ENCODE measurements at places on chromosomes 6 and 20.
A peak's percentile ranks its signal among the peaks of the same experiment; 100 is the strongest.

- no peak for DNase-seq
These were observed 79.5 kb upstream of the VSTM2L start for GRCh38 chr20:37823296-37823980.

DNA sequence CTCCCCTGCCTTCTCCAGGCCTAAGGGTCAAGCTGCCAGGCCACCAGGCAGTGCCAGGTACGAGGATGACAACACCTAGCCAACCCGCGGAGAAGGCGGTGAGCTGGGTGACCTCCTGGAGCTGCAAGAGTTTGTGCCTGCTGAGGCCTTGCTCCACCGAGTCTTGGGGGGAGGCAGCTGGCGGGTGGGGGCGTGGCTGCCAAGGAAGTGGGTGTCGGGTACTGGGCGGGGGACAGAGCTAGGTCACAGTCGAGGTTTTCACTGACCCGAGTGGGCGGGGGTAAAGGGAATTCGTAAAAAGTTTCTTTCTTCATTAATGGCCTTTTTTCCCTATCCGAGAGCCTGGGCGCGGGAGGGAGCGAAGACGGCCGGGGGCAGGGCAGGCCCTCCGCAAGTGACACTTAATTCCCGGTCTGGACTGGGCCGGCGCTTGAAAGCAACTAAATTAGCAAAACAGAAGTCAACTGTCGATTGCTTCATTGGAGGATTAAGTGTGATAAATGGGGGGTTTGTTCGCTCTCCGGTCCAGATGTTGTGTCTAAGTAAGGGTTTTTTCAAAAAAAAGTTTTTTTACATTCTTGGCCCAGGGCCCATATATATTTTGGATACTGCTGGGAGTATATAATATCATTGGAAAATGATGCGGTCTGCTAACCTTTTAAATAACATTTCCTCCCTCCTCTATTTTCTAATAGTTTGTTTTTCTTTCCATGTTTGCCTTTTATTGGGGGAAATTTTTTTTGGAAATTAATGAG is 43.1 kb upstream of the FOXP4 start:
- DNase-seq: no peak

DNA sequence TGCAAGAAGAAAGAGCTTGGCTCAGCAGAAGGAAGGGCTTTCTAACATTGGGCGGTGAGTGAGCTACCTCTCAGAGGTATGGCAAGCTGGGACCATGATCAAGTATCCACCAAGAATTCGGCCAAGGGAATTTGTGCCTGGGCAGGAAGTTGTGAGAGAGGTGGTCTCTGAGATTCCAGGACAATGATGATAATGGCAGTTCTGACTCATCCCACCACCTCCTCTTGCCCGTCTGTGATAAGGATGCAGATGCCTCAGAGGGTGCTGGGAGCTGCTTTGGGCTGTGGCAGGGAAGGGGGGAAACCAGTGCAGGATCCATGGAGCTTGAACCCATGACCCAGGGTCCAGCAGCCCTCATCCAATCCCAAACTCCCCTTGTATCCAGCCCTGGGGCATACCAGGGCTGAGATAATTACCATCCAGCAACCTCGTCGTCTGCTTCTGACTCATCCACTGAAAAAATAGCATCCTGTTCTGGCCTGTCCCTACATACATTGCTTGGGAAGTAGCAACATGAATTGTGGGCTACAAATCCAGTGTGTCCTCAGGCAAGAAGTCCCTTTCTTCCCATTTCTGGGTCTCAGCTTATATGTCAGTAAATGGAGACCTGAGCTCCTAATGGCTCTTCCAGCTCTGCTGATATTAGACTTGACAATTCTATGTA is 5.9 kb downstream of the TGM6 start:
- peak; percentile 89 for DNase-seq

GRCh38 chr20:52410731-52411234 is 219.2 kb upstream of the ZFP64 start:
- no peak for DNase-seq

DNA sequence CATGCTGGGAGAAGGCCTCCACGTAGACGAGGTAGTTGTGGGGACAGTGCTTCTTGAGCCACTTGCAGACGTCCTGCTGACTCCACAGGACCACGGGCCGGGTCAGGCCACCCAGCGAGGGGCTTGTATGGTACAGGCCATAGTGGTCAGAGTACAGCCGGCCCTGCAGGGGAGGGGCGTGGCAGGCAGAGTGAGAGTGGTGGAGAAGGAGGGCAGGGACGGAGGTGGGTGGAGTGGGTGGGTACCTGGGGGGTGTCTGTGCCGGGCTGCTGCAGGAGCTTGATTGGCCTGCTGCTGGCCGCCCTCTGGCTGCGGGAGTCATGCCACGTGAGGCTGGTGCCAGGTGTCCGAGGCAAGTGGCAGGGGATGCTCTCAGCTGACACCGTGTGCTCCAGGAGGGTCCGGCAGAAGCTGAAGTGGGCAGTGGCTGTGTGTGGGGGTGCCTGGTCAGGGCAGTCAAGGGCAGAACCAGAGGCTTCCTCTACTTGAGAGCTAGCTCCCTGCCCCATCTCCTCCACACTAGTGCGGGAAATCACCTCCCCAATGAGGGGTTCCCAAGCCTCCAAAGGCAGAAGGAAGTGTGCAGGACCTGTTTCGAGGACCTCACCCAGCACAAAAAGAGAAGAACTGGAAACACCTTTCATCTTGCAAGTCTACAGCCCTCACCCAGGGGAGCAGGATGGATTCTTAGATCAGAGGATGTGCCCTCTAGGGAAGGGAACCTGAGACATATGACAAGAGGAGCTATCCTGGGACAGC is 2.3 kb downstream of the SAMD10 start:
- no peak for DNase-seq

- DNase-seq: no peak
These were observed 40.3 kb upstream of the BLCAP start for GRCh38 chr20:37567671-37568588.

- no peak for DNase-seq
These were observed 32.1 kb downstream of the PRSS16 start for GRCh38 chr6:27279513-27280063.

DNA sequence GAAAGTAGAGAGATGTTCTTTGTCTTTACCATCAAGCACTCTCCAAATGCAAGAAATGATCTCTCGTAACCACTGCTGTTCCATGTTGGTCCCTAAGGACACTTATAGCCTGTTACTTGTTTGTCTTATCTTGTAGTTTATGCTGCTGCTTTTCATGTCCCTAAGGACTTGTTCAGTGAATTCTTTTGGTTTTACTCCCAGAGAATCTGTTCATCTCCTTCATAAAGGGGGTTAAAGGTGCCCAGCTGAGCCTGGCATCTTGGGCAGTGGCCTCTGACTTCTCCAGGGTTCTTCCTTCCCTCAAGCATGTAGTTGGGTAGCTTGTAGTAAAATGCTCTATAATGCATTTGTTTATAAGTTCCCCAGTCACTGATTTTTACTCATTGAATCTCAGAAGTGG is 864 bp upstream of the PKIG start:
- no peak for DNase-seq

DNA sequence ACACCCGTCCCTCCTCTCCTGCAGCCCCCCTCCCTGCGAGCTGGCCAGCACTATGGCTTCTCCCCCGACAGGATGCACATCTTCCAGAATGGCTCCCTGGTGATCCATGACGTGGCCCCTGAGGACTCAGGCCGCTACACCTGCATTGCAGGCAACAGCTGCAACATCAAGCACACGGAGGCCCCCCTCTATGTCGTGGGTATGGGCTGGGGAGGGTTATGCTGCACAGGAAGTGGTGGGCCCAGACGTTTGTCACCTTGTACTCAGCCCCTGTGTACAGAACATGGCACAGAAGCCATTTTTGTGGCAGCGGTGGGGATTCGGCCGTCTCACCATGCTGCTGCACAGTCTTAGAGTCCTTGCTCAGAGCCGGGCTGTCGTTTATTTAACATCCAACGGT is 29.0 kb upstream of the SRF start:
- no peak for DNase-seq

- DNase-seq: no peak
These were observed 91.7 kb downstream of the YTHDF1 start for GRCh38 chr20:63124092-63124781.

- DNase-seq: no peak
These were observed 33.2 kb downstream of the ADA start for GRCh38 chr20:44618318-44618731.

- no peak for DNase-seq
These were observed 87.6 kb downstream of the ERMARD start for GRCh38 chr6:169839029-169839481.

All from HS-5 (cell line).